ENCODE measurements at places on chromosomes 1 and 21. TPM values are rescaled to one million over a fixed set of nuclear protein-coding genes. Genes with fewer than 3 reads are reported as not detected.

Gene SIM2
- total RNA-seq: 11.0 TPM

Gene PLA2G5
- total RNA-seq: not detected

Gene RBM8A
- total RNA-seq: 207 TPM

Gene F5
- total RNA-seq: 0.05 TPM

Gene GPR153
- 1.4 TPM for total RNA-seq

Gene TMPRSS2
- total RNA-seq: not detected

Gene KLHL17
- 19.8 TPM for total RNA-seq

Gene OR6N2
- not detected for total RNA-seq

Gene NASP
- 125 TPM for total RNA-seq

Gene SNAP47
- total RNA-seq: 29.0 TPM

Gene UCK2
- 107 TPM for total RNA-seq

Gene RAVER2
- total RNA-seq: 4.8 TPM

Gene LTN1
- total RNA-seq: 4.8 TPM

Gene USP33
- total RNA-seq: 18.3 TPM
